ENCODE measurements at places on chromosomes 13 and 19. TPM values are rescaled to one million over a fixed set of nuclear protein-coding genes. Genes with fewer than 3 reads are reported as not detected.

DNA sequence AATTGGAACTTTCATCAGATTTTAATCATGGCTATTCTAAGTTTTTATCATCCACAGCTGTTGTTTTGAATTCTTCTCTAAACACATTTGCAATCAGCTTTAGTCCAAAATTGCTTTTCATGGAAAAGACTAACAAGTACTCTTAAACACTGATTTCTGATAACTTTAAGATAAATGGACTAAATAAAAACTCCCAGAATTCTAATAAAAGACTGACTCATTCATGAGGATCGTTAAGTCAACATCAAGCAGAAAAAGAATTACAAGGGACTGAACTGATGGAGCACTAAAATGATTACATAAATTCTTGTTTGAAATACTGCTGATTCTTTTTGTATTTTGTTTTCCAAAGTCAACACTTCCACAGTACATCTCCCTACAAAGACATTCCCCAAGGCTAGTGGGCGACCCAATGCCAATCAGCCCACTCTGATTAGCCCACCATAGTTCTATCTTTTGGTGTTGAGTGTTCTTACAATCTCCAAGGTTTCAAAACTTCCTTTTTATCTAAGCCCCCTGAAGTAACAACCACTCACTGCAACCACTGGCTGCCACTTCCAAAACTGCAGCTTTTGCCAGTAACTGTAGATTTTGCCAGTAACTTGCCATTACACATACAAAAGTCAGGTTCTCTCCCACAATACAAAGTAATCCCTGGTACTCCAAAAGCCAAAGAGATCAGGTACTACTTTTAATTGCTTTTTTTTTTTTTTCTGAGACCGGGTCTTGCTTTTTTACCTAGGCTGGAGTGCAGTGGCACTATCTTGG is 14.0 kb upstream of the NAA16 start:
- H3K36me3 ChIP-seq = no peaks in the 10 kb centered on the region
- no peak overlapping the region for H3K27ac ChIP-seq
- DNase-seq = no peak
- H3K27me3 ChIP-seq = no peaks in the 10 kb centered on the region
- no peak overlapping the region for H3K4me3 ChIP-seq

DNA sequence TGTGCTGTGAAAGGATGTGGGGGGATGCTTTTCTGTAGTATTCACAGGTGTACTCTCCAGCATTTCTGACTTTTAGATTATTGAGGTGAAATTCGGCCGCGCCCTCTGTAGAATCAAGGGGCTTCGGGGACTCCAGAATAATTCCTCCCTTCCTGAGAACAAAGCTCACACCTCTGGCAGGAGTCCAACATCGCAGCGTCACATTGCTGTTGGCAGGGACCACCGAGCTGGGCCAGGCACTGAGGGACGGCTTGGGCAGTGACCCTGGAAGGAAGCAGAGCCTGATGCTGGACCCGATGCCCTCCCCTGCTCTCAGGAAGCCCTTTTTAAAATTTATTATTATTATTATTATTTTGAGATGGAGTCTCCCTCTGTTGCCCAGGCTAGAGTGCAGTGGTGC is 6.3 kb downstream of the TARM1 start:
- H3K36me3 ChIP-seq = no peaks in the 10 kb centered on the region
- no peak overlapping the region for H3K27ac ChIP-seq
- no peaks in the 10 kb centered on the region for H3K27me3 ChIP-seq
- no peak overlapping the region for H3K4me3 ChIP-seq

DNA sequence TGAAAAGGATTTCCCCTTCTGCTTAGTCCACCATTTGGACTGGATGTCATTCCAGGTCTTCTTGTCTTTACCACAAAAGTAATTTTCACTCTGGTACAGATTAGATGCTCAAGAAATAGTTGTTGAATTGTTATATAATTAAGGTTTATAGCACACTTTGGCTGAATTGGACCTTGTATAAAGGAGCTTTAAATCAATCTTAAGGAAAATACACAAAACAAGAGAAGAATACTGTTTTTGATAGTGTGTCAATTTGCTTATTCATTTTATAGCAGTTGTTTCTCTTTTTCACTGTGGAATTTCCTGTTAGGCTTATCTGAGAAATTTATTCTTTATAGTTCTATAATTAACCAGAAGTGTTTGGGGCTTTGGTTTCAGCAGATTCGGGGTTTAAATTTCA is 62.7 kb upstream of the TDRD3 start:
- DNase-seq = no peak
- no peaks in the 10 kb centered on the region for H3K27me3 ChIP-seq
- H3K4me3 ChIP-seq = no peak overlapping the region
- no peaks in the 10 kb centered on the region for H3K36me3 ChIP-seq

KLC3 gene
- polyA plus RNA-seq = not detected

MUC16 gene
- not detected for polyA plus RNA-seq

CASP14 gene
- not detected for polyA plus RNA-seq

KIR3DL1 gene
- polyA plus RNA-seq = not detected

CACNA1A gene
- polyA plus RNA-seq = not detected
